Peyer's patch (tissue), 4 donors: ENCODE measurements at places on chromosomes 11 and 22. TPM values are rescaled to one million over a fixed set of nuclear protein-coding genes. Genes with fewer than 3 reads are reported as not detected.

Gene MS4A12
- total RNA-seq: not detected

DNA sequence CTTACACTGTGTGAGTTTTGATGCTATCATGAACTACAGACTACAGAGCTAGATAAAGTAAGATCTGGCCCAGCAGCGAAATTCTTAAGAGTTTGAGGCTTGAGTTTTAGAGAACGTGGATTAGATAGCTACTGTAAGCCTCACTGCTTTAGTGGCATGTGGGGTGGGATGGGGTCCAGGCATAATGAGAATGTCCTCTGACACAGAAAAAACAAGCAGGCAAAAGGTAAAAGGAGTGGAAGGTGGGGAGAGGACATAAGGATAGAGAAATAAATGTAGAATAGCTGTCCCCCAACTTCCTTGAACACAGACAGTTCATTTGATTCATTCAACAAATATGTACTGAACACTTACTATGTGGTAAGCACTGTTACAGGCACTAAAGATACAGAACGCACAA lies 324.5 kb upstream of the PITPNB start:
- H3K27me3 ChIP-seq: no peaks in the 10 kb centered on the region
- no peak overlapping the region for H3K4me3 ChIP-seq
- DNase-seq: no peak

DNA sequence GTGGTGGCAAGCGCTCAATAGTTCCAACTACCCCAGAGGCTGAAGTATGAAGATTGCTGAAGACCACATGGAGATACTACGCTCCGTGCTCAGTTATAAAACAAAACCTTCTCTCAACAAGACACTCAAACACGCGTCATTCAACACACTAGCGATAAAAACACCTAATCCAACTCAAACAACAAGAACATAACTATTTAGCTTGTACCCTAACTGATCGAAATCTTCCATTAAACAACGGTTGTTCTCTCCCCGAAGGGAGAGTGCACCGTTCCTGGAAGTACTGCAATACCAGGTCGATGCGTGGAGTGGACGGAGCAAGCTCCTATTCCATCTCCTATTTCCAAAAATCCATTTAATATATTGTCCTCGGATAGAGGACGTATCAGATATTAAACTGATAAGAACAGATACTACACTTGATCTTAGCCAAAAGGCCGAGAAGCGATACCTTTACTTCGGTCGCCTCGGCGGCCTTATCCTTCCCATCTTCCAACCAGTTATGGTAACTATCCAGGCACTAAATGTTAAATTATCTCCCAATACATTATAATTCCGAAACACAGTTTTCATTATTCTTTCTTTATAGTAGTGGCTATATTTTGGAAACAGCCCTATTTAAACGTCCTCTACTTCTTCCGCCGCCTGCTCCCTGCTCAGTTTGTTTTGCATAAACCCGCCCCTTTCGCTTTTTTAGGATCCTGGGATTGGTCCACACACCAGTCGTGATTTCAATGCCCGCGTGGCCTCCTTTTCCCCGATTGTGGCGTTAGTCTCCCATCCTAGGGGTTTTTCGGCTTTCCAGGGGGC lies 2.2 kb upstream of the WDR74 start:
- H3K4me3 ChIP-seq: peak overlapping the region; percentile 74
- H3K27ac ChIP-seq: peak overlapping the region; percentile 99

DNA sequence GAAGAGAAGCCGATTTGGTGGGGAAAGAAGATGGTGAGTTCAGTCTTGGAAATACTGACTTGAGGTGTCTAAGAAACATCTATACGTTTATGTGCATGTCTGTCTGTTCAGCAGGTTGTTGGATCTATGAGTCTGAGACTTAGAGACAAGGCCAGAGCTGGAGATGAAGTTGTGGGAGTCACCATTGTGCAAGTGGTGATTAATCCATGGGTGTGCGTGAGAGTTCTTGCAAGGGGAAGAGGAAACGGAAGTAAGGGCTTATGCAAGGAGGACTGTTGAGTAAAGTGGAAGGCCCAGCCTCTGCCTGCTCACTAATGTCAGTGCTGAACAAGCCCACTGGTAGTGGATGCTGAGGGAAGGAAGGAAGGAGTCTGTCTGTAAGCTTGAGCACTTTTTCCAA lies 9.7 kb downstream of the TMEM45B start:
- no peaks in the 10 kb centered on the region for H3K27me3 ChIP-seq
- no peak overlapping the region for H3K4me3 ChIP-seq
- H3K36me3 ChIP-seq: no peaks in the 10 kb centered on the region
- no peak for DNase-seq

- DNase-seq: no peak
- no peaks in the 10 kb centered on the region for H3K36me3 ChIP-seq
- no peaks in the 10 kb centered on the region for H3K4me1 ChIP-seq
- H3K27me3 ChIP-seq: no peaks in the 10 kb centered on the region
- H3K27ac ChIP-seq: no peak overlapping the region
These were observed 242.3 kb upstream of the B3GAT1 start for GRCh38 chr11:134654161-134654915.

Gene CD6
- total RNA-seq: 15.7 TPM

DNA sequence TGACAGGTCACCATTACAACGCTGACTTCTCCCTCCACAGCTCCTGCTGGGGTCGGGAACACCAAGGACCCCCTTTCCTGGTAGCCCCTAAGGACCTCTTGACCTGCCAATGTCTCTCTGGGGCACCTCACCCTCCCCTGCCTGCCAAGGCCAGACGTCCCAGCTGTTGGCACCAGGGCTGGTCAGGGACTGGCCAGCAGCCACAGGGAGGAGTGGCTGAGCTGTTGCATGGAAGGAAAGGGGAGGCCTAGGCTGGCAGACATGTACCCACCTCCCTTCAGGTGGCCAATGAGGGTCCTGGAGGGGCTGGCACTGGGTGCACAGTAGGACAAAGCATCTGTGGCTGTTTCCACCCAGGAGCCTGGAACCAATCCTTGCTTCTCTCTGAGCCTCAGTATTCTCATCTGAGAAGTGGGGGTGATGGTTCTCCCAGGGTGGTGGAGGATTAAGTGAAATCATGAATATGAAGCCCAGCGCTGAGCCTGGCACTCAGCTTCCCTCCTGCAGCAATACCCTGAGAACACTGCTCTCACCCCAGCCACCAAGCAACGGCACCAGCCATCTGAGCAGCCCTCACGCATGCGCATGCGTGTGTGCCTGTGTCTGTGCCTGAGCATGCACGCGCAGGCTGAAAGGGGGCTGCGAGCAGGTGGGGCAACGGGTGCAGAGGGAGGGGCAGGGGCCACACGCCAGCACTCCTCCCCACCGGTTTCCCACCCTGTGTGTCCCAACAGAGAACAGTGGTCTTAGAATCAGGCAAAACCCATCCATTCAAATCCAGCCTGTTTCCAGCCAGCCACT lies 5.9 kb downstream of the KCNJ4 start:
- H3K4me1 ChIP-seq: no peaks in the 10 kb centered on the region
- H3K27ac ChIP-seq: no peak overlapping the region
- no peak overlapping the region for H3K4me3 ChIP-seq
- peaks cover 10% of the 10 kb centered on the region for H3K27me3 ChIP-seq

Gene TPBGL
- total RNA-seq: not detected

Gene PKP3
- 95.7 TPM for total RNA-seq

DNA sequence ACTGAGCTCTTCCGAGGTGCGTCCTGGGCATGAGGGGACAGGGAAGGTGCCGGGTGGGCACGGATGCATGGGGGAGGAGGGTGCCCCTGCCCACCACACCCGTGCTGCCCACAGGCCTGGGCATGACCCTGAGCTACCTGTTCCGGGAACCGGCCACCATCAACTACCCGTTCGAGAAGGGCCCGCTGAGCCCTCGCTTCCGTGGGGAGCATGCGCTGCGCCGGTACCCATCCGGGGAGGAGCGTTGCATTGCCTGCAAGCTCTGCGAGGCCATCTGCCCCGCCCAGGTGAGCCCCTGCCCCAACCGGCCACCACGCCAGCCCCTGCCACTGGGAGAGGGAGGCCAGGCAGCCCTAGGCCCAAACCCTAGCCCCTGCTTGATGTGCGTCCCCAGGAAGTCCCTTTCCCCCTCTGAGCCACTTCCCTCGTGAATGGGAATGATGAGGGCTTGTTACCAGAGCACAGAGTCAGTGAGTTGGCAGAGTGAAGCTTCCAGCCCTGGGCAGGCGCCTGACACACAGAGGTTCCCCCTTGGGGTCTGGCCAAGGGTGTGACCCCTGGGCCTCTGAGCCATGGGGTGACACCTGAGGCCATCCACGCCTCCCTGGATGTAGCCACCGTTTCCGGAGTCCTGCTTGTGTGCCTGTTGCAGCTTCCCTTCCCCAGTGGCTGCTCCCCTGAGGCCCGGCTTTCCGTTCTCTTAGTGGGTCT lies 2.7 kb downstream of the NDUFS8 start:
- H3K4me3 ChIP-seq: no peak overlapping the region
- no peaks in the 10 kb centered on the region for H3K27me3 ChIP-seq
- H3K36me3 ChIP-seq: no peaks in the 10 kb centered on the region
- no peak for DNase-seq

- H3K27me3 ChIP-seq: no peaks in the 10 kb centered on the region
- no peaks in the 10 kb centered on the region for H3K36me3 ChIP-seq
- DNase-seq: no peak
- peaks cover 23% of the 10 kb centered on the region for H3K4me1 ChIP-seq
- peak overlapping the region; percentile 83 for H3K27ac ChIP-seq
- no peak overlapping the region for H3K4me3 ChIP-seq
These were observed 34.0 kb downstream of the IRAG1 start for GRCh38 chr11:10659339-10660216.

Gene MUC5AC
- total RNA-seq: not detected

- H3K27ac ChIP-seq: no peak overlapping the region
- no peak for DNase-seq
- H3K4me1 ChIP-seq: peaks cover 16% of the 10 kb centered on the region
- no peak overlapping the region for H3K4me3 ChIP-seq
These were observed 7.5 kb upstream of the POLDIP3 start for GRCh38 chr22:42622061-42622710.

DNA sequence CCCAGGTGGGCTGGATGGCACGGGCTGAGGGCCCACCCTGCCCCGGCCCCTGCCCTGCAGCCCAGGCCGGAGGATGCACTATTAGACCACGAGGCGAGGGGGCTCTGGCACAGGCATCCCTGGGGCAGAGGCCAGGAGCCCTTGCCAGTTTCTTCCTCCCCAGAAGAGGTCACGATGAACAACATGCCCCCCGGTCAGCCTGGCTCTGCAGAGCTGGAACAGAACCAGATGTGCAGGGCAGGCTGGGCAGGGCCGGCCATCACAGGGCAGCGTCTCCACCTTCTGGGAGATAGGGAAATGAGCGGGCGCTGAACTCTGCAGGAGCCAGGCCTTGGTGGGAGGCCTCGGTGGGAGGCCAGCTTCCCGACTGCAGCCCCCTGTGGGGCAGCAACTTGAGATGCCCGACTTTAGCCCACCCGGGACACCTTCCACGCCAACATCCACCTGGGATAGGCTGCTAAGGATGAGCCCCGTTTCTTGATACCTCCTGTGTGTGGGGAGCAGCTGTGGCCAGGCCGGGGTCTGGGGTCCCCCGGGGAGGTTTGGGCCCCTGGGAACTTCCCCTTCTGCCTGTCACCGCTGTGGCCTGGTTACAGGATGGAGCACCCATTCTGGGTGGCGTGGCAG lies 21.8 kb upstream of the GNB1L start:
- DNase-seq: peak; percentile 46
- H3K27me3 ChIP-seq: no peaks in the 10 kb centered on the region
- H3K4me3 ChIP-seq: no peak overlapping the region
- H3K4me1 ChIP-seq: no peaks in the 10 kb centered on the region
- H3K36me3 ChIP-seq: no peaks in the 10 kb centered on the region

Gene PLAAT3
- 19.4 TPM for total RNA-seq

Gene ARHGAP8
- 14.9 TPM for total RNA-seq

- H3K4me3 ChIP-seq: no peak overlapping the region
- H3K36me3 ChIP-seq: no peaks in the 10 kb centered on the region
- no peak overlapping the region for H3K27ac ChIP-seq
- H3K4me1 ChIP-seq: peaks cover 6% of the 10 kb centered on the region
- H3K27me3 ChIP-seq: no peaks in the 10 kb centered on the region
- DNase-seq: no peak
These were observed 198.3 kb downstream of the GRIK4 start for GRCh38 chr11:120709808-120710207.

DNA sequence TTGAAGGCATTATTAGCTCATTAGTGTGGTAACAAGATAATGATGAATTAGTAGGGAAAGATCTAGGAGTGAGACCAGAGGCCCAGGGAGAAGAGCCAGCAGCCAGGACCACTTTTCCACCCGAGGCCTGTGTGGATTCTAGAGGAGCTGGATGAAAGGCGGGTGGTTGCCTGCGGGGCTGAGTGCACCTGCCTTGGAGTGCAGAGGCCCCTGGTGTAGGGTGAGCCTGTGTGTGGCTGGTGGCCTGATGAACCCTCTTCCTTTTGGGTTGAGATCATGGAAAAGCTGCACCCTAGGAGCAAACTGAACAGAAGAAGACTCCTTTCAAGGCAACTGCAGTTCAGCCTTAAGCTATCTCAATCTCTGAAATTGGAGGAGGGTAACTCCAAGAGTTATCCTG lies 5.9 kb upstream of the TP53AIP1 start:
- no peaks in the 10 kb centered on the region for H3K36me3 ChIP-seq
- no peak for DNase-seq
- no peaks in the 10 kb centered on the region for H3K27me3 ChIP-seq
- no peaks in the 10 kb centered on the region for H3K4me1 ChIP-seq

DNA sequence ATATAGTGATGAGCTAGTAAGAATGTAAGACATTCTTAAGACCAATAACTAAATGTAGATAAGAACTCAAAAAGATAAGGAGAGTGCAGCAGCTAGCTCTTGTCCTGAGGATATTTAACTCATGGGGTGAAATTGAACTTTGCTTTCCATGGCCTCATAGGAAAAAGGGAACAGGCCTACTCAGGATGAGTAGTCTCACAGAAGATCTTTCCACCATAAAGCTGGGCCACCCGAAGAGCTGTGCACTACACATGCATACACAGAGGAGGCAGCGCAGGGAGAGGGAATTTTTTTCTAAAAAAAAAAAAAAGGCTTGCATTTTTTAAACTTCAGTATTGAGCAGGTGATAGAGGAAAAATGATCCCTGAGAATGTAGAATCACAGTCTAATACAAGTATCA lies 59.9 kb upstream of the CFAP300 start:
- no peaks in the 10 kb centered on the region for H3K27me3 ChIP-seq
- DNase-seq: no peak
- no peaks in the 10 kb centered on the region for H3K36me3 ChIP-seq
- H3K27ac ChIP-seq: no peak overlapping the region

Gene CD3G
- total RNA-seq: 5.8 TPM

DNA sequence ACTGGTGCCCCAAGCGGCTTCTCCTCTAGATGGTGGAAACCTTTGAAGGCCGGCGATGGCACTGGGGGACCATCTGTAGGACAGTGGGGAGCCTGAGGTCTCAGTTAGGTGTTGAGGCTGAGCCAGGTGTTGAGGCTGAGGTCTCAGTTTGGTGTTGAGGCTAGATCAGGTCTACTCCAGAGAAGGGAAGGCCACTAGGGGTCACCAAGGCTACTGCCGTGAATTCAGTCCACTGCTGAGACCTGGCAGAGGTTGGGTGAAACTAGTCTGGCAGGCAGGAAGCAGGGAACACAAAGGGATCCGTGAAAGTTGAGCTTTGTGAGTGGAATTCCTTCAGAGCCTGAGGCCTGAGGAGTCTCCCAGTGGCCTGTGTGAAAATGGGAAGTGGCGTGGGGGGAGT lies 123.8 kb upstream of the FGF3 start:
- no peak overlapping the region for H3K4me3 ChIP-seq
- H3K36me3 ChIP-seq: no peaks in the 10 kb centered on the region
- H3K27me3 ChIP-seq: no peaks in the 10 kb centered on the region
- H3K4me1 ChIP-seq: no peaks in the 10 kb centered on the region
- no peak overlapping the region for H3K27ac ChIP-seq

Gene TYR
- not detected for total RNA-seq

Gene RIMBP3C
- 0.54 TPM for total RNA-seq
